Natural killer cell (primary cell): ENCODE measurements at places on chromosomes 1 and 21. TPM values are rescaled to one million over a fixed set of nuclear protein-coding genes. Genes with fewer than 3 reads are reported as not detected.

GRCh38 chr1:241972703-241973369 is 15.3 kb downstream of the BECN2 start:
- DNase-seq: no peak

GRCh38 chr21:26513212-26513611 is 59.9 kb downstream of the CYYR1 start:
- DNase-seq: no peak

DNA sequence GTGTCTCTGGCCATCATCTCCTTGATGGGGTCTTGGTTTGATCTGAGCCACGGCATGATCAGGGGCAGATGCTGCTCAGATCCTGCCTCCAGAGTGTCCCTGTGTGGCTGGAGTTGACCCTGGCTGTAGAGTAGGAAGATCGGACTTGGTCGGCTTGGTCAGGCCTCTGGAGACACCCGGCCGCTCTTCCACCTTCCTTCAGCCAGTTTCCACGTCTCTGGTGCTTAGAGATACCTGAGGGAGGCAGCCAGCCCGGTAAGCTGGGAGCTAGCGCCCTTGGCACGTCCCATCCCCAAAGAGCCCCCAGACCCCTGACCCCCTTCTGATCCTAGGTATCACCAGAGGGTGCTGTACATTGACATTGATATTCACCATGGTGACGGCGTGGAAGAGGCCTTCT is 8.8 kb downstream of the MARCKSL1 start:
- no peak for DNase-seq

DNA sequence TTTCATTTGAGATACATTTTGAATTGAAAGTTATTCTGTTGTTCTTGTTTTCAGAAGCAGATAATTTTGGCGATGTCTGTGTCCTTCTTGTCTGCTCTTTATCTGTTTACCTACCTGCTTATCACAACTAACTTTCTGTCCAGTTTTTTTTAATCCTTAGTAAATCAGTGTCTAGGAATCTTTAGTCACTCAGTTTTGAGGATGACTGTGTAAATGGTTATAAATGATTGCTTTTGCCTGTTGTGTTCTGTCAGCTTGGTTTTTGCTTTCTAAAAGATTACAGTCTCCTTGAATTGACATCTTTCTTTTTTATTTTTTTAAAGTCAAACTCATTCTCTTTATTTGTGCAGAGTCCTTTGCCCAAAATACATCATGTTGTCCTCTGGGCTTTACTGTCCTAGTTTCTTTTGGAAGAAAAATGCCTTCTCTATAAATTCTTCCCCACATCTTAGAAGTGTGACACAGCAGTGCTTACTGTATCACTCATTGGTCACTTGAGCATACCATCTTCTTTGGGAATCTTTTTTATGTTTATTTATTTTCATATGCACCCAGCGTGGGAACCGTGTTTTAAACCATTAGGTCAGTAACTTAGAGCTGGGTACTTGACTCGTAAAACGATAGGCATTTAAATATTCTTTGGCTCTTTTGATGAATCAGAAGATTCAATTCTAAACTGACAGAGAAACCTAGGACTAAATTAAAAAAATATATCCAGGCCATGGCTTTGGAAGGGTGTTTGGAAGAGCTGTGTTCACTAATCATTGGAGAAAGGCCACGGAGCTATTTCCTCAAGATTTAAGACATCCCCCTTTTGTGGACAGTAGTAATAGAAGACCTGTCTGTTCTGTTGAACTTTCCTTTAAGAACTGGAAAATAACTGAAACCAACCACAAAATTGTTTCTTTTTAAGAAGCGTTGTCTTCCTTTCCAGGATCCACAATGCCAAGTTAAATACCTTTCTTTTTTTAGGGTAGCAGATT is 20.9 kb downstream of the LAMC1 start:
- DNase-seq: no peak

- DNase-seq: no peak
Measured at GRCh38 chr1:78165816-78166215, 120.0 kb downstream of the GIPC2 start.

GRCh38 chr21:34800797-34801518 is 132.2 kb downstream of the CLIC6 start:
- DNase-seq: peak; percentile 39

DNA sequence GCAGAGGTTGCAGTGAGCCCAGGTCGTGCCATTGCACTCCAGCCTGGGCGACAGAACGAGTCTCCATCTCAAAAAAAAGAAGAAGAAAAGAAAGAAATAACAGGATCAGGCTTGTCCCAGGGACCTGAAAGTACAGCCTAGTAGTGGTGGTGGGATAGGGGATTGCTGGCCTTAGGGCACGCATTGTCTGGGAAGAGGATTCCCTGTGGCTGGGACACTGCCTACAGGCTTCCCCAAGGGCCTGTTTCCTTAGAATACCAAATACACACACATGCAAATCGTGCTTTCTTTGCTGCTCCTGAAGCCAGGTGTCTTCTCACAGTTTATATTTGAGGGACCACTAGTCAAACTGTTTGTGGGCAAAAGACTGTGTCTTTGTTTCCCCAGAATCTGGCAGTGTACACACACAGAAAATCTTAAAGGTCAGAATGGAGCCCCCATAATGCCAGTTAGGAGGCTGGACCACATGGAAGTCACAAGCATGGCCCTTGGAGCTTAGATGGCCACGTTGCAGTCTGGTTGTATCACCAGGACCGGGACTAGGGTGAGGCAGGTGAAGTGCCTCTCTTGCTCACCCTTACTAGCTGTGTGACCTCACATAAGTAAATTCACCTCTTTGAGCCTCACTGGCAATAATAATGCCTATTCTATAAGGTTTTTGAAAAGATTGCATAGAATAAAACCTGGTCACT is 12.7 kb upstream of the ASAP3 start:
- DNase-seq: no peak

- DNase-seq: no peak
Measured at GRCh38 chr1:12158357-12159092, 8.3 kb upstream of the TNFRSF1B start.

GRCh38 chr1:100868364-100868995 is 26.2 kb downstream of the EXTL2 start:
- DNase-seq: peak; percentile 73

DNA sequence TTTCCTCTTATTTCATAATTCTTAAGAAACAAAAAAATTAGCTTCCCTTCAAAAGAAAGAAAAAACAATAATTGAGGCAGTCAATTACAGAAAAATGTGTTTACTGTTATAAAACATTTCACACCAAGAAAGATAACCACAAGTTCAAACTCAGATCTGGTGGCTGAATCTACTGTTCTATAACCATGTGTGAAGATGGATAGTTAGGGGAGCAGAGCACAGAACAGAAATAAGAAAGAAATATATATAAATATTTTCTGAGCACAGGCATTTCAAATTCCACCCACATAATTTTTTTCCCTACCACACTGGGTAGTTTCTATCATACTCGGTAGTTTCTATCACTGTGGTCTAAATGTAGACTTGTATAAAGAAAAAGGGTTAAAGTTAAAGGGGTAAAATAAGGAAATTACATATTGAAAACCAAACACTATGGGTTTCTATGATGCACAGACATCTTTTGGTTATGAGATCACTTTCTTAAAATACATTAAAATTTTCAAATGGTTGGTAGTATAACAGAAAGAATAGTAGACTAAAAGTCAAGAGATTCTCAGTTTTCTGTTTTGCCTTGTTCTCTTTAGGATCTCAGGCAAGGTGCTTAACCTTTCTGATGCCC is 10.8 kb downstream of the LYST start:
- DNase-seq: no peak

DNA sequence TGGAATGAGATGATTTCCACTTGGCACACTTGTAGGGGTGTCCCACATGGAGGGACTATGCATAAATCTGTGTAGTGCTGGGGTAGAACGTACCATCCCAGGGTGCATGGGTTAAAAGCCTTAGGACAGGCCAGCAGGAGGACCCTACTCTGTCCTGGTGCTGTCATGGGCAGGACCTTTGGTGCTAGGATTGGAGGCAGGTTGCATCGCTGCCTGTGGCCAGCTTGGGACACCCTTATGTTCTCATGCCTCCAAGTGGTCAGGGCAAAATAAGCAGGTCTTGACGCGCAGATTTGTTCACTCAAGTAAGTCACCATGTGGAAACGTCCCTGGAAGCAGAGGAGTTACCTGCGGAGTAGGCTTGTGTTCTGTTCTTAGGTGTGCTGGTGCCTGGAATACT is 49.5 kb upstream of the RAB3GAP2 start:
- no peak for DNase-seq

GRCh38 chr1:205335692-205336091 is 14.1 kb upstream of the NUAK2 start:
- DNase-seq: peak; percentile 60

DNA sequence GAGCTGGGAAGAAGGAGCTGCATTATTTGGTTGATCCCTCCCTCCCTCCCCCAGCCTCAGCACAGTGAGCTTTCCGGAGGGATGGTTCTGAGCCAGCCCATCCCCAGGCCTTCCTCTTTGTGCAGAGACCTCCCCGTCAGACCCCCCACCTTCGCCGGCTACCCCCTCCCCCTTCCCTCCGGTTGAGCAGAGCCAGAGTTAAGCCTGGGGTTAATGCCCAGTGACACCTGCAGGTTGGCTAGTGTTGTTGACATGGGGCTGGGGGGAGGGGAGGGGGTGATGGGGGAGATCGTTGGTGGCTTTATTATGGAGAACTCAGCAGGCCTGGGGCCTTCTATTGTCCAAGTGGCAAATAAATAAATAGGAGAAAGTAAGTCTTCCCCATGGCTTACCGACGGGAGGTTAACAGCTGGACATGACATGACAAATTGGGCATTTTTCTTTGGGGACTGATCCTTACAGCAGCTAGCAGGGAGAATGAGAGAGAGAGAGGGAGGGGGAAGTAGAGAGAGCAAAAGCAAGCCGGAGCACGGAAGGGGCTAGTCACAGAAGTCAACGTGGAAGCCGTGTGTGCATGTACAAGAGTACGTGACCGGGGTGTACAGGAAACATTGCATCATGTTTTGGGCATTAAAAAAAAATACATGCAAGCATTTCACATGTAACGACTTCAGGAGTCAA is 131.1 kb downstream of the TMEM53 start:
- no peak for DNase-seq

DNA sequence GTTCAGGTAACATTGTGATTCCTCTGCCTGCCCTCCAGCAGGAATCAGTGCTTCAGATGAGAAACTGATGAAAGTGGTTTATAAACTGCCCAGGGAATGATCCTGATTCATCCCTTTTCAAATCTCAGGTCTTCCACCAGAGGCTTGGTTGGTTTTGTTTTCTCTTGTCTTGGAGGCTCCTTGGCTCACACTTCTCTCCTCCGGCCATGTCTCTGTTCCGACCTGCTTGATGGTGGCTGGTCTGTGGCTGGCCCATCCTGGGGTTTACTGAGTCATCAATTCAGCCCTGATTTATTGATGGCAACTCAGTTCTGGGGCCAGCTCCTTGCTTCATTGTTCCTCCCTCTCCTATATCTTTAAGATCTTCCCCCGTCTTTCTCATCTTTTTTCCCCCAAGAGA is 56.6 kb upstream of the SLC2A1 start:
- no peak for DNase-seq

DNA sequence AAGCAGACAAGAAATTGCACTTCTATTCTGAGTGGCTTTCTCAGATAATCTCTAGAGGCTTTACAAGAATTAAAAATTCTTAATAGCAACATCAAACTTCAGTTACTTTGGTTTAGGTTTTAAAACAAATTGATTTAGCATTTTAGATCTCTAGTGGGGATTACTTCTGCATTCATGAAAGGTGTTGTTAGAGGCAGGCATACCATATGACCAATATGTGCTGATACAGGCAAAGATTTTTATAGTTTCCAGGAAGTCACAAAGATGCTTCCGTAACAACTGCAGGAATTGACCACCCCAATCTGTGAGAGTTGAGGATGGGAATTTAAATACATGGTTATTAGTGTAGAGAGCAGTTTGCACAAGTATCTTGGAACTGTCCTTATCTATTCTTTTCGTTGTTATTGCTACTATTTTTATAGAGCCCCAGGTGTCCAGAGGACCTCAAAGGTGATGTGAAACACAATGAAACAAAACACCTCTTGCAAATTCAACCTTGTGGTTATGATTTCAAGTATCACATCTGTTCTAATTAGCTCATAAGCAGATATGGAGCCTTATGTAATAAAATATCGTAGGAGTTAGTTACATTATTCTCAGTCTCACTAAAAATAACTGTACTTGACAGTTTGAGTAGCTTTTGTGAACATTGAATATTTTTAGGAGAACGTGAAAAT is 512.7 kb upstream of the ADGRL4 start:
- DNase-seq: no peak

- DNase-seq: no peak
Measured at GRCh38 chr21:39011911-39012310, 171.3 kb downstream of the PSMG1 start.

The FNDC5 gene
- 0.36 TPM for total RNA-seq

The COL18A1 gene
- total RNA-seq: 12.7 TPM

The CENPF gene
- total RNA-seq: 4.0 TPM

The DYRK1A gene
- total RNA-seq: 153 TPM
